ENCODE measurements at places on chromosomes 13 and 19.

GRCh38 chr13:102911336-102911735, 65.5 kb downstream of the ERCC5 start:
- no peak for DNase-seq

DNA sequence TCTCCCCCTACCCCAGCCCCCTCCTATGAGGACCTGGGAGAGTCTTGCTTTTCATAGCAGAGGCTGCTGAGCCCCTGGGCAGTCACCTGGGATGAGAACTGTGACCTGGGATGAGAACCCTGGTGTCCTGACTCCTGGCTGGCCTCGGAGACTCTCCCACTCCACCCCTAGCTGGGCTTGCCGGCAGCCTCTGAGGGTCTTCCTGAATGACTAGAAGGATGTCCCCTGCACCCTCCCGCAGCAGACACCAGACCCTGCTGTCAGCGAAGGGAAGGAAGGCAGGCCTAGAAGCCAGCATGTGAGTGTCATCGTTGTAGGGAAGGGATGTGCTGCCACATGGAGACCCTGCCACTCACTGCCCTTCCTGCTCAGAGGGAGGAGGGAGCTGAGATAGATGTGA, 203.4 kb upstream of the ZNF536 start:
- DNase-seq: no peak

GRCh38 chr19:55913643-55914268, 18.4 kb downstream of the NLRP13 start:
- DNase-seq: no peak

GRCh38 chr13:21997726-21998125, 326.9 kb downstream of the FGF9 start:
- no peak for DNase-seq

DNA sequence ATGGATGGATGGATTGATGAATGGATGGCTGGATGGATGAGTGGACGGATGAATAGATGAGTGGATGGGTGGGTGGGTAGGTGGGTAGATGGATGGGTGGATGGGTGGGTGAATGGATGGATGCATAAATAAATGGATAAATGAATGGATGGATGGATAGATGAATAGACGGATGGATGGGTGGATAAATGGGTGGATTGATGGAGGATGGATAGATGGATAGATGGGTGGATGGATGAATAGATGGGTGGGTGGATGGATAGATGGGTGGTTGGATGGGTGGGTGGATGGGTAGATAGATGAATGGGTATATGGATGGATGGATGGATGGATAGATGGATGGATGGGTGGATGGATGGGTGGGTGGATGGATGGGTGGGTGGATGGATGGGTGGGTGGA, 84.9 kb upstream of the ZNF536 start:
- no peak for DNase-seq
